Muscle of leg (tissue), 16 donors: ENCODE measurements at places on chromosomes 11 and 22. TPM values are rescaled to one million over a fixed set of nuclear protein-coding genes. Genes with fewer than 3 reads are reported as not detected.

Gene BIRC3
- 0.98 TPM for total RNA-seq

Gene KCNK7
- total RNA-seq: 0.31 TPM

Gene OR4D5
- total RNA-seq: 0.04 TPM

Gene ARHGAP42
- 26.6 TPM for total RNA-seq

Gene PIH1D2
- 1.1 TPM for total RNA-seq

Gene ZNF280A
- 0.09 TPM for total RNA-seq

Gene FAM180B
- 2.9 TPM for total RNA-seq

Gene ANKK1
- 0.09 TPM for total RNA-seq

Gene SPA17
- 3.5 TPM for total RNA-seq

Gene OTOG
- under 0.01 TPM for total RNA-seq

Gene PLAAT3
- 20.5 TPM for total RNA-seq
